ENCODE measurements at places on chromosomes 4 and X. TPM values are rescaled to one million over a fixed set of nuclear protein-coding genes. Genes with fewer than 3 reads are reported as not detected.

The GAGE12G gene
- not detected for total RNA-seq

The FGFRL1 gene
- total RNA-seq: 64.9 TPM

The EVC gene
- 56.2 TPM for total RNA-seq

The OTC gene
- total RNA-seq: not detected

The METAP1 gene
- total RNA-seq: 59.2 TPM

The SLC49A3 gene
- total RNA-seq: 9.1 TPM

GRCh38 chrX:23263892-23264291 is 70.8 kb upstream of the PTCHD1 start:
- no peak for DNase-seq

GRCh38 chrX:80807606-80807991 is 2.1 kb downstream of the BRWD3 start:
- peak; percentile 1 for DNase-seq

DNA sequence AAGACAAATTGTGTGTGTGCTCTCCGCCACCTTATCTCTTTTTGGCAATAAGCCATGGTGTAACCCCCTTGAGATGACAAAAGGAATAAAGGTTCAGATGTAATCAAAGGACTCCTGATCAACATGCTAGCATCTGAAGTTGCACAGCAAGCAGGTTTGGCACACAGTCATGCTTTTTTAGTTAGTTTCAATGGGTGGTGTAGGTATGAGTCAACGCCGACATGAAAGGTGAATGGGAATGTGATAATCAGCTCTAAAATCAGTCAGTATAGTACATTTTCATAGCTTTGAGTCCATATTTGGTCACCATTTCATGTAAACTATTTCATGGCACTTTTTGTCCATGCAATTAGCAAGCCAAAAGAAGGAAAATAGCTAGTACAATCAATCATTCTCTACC is 50.4 kb upstream of the ETNPPL start:
- DNase-seq: no peak

GRCh38 chrX:46649421-46650260 is 76.1 kb downstream of the CHST7 start:
- peak; percentile 42 for DNase-seq

- peak; percentile 48 for DNase-seq
These were observed 1.7 kb downstream of the SLC9B2 start for GRCh38 chr4:103074744-103075434.

All from GM23248 (cell line).